Nucleus accumbens (tissue), 56 donors: ENCODE measurements at places on chromosomes 1 and 21.

DNA sequence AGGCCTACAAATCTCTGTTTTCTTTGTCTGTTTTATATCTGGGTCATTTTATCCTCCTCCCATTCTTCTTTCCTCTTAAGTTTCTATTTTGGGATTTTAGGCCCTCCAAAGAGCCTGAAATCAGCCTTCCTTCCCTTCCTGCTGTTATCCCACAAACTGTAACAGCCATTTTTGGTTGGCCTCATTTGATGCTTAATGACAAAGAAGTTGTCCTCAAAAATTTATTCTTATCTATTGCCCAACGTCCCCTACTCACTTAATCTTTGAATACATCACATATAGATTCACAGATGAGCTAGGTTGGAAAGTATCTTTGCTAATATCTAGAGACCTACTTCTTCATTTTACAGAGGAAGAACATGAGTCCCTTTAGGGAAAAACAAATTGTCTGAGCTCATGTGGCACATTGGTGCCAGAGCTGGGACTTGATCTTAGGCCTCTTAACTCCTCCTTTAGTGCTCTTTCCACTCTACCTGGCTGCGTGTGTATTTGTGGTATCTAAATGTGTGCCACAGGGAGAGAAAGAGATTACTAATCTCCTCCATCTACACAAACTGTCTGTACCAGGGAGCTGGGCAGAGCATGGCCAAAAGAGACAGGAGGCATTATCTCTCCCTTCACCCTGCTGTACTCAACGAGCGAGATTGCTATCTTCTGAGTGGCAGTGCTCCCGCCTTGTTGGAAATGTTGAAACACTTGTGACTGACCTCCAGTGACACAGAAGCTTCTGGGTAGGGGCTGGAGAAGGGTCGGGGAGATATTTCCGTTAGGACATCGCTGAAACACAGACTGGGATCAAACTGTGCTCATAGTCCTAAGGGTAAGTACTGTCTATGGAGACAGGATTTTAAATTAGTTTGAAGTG is 30.1 kb downstream of the RHEX start:
- no peak for DNase-seq

DNA sequence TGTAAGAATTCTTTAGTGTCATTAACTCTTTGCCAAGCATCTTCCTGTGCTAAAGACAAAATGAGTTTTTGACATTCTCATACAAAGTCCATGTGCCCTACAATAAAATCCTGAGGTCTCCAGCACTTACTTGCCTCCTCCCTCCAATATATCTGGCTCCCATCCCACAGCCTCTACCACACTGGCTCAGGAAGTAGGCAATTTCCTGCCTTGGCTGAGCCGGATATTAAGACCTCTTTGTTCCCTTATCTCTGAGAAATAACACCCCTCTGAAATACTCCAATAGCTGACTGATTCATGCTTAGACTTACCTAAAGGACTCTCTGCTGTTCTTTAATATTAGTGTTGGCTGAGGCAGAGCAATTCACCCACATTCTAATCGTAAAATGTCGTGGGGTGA is 37.6 kb upstream of the GORAB start:
- no peak for DNase-seq

DNA sequence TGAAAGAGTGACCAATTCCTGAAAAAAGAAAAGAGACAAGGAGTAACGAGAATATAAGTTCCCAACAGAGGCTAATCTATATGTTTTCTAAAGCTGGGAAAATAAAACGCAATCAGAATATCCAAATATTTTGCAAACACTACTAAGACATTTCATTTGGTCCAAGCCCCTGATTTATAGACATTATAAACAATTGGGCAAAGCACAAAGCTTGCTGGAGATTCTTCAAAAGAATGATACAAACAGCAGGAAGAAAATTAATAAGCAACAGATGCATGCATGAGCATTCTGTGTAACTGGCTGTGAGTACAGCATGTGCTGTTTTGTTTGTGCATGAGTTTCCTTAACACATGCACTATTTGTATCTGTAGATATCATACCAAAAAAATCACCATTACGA is 552.9 kb downstream of the LTN1 start:
- DNase-seq = no peak

- no peak for DNase-seq
Measured at GRCh38 chr1:204769997-204770396, 84.5 kb upstream of the LRRN2 start.

DNA sequence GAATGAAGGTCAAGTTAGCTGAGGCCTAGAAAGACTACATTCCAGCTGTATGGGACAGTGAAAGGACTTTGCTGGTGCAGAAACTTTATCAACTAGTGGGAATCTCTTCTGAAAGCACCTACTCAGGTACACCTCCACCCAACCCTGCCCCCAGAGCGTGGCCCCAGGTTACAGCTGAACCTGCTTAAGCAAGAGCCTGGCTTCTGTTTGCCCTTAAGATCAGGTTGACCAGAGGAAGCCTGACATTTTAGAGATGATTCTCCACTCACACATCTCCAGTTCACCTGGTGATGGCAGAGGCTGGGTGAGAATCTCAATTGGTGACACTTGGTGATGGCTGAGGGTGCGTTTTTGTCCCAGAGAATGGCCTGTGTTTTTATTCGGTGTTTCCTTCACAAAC is 24.0 kb downstream of the ELAPOR1 start:
- DNase-seq = no peak

DNA sequence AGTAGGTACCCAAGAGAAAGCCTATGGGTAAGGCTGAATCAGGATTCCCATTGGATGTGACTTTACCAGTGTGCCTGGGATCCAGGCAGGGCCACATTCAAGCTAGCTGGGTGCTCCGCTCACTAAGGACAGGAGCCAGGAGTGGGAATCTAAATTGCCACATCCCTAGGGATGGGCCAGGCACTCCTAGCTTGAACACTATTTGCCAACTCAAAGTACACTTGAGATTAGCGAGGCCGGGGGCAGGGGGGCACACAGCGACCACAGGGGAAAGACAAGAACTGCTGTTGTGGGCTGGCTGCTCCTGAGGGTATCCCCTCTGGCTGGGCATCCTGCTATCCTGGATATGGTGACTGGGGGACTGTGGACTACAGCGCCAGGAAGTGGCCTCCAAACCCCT is 4.3 kb downstream of the SLC45A3 start:
- DNase-seq = no peak
